ENCODE measurements at places on chromosomes 2 and 18. TPM values are rescaled to one million over a fixed set of nuclear protein-coding genes. Genes with fewer than 3 reads are reported as not detected.
A peak's percentile ranks its signal among the peaks of the same experiment; 100 is the strongest.

The ANKRD30BL gene
- total RNA-seq, result not detected

The C2orf78 gene
- total RNA-seq, result not detected

The IL1A gene
- total RNA-seq, result not detected

The CFC1 gene
- total RNA-seq, result not detected

The HOXD11 gene
- 0.37 TPM for total RNA-seq

The ANTXR1 gene
- 51.6 TPM for total RNA-seq

The ACTG2 gene
- total RNA-seq, result 0.24 TPM

The LOXHD1 gene
- not detected for total RNA-seq

The CNGA3 gene
- not detected for total RNA-seq

The NGEF gene
- not detected for total RNA-seq

The ABHD1 gene
- 1.1 TPM for total RNA-seq

- DNase-seq, result no peak
Measured at GRCh38 chr18:64253222-64253621, 104.3 kb upstream of the LINC00305 start.

DNA sequence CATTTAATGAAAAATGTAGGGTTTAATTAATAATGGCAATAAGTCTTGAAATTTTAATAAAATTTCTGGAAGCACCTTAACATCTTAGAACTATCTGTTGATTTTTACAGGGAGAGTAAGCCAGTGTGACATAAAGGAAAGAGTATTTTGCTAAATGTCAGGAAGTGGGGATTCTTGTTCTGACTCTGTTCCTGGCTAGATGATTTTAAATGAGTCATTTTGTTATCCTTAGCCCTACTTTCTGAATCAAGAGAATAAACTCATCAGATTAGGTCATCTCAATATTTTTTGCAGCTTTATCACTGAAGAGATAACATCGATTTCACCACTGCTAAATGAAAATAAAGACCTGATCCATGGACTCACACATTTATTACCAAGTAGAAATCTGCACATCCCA is 377.5 kb upstream of the CYRIA start:
- no peak for DNase-seq

DNA sequence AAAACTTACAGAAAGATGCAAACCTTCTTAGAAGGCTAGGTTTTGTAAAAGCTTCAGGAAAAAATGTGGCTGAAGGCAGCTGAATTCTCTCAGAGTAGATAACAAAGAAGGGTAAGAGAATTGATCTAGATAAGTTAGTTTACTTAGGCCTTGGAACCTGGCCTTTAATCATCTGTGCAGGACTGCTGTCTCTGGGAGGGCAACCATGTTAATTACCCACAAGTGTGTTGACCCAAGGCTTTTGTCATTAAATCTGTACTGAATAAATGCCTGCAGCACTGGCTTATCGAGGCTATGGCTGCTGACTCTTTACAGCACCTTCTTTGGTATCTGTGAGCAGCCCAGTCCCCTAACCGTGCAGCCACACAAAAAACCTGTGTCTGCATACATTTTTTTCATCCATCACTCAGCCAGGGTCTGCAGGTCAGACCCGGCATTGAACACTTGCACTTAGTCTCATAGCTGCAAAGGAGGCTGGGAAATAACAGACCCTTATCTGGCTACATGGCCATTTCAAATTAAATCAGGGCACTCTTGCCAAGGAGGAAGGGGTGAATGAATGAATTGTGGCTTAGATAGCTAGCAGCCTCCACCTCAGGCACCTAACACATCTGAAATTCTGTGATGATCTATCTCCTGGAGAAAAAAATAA is 120.2 kb upstream of the MSH2 start:
- DNase-seq, result no peak

- no peak for DNase-seq
Measured at GRCh38 chr2:198517976-198518375, 713.6 kb downstream of the PLCL1 start.

DNA sequence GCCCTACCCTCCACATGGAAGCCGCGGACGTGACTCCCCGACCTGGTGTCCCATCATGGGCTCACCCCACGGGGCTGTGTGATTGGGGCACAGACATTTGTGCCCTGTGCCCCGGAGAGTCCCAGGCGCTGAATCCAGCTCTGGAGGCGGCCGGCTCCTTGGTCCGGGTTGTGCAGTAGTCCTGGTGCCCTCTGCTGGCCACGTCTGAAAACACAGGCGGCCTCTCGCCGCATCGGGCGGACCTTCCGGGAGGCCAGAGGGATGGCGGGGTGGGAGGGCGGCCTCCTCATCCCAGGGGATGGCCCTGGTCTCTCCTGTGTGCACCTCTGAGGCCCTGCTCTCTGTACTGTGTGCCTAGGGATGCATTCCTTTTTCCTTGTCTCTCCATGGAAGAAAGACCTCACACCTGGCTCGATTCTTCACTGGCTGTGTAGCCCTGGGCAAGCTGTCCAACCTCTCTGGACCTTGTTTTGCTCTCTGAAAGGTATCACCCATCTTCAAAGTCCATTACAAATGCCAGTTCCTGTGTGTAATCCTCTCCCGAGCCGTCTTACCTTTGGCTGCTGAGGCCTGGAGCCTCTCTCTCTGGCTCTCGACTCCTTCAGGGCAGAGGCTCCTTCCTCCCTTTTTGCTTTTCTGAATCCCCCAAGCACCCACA is 27.6 kb downstream of the CELF4 start:
- DNase-seq, result peak; percentile 65

- DNase-seq, result peak; percentile 2
Measured at GRCh38 chr2:229235131-229235914, 35.8 kb downstream of the PID1 start.

- no peak for DNase-seq
Measured at GRCh38 chr2:204434660-204435462, 110.4 kb upstream of the PARD3B start.

DNA sequence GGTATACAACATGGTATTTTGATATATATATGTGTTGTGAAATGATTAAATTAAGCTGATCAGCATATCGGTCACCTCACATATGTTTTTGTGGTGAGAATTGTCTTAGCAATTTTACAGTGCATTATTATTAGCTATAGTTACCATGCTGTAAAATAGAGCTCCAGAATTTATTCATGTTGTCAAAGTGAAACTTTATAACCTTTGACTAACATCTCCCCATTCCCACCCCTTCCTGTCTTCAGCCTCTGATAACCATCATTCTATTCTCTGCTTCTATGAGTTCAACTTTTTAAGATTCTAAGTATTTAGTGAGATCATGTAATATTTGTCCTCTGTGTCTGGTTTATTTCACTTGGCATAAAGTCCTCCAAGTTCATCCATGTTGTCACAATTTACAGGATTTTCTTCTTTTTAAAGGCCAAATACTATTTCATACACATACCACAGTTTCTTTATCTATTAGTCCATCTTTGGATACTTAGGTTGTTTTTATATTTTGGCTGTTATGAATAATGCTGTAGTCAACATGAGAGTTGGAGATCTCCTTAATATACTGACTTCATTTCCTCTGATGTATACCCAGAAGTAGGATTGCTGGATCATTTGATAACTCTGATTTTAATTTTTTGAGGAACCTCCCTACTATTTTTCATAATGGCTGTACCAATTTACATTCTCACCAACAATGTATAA is 30.3 kb downstream of the NCOA1 start:
- no peak for DNase-seq

GRCh38 chr2:70212298-70212932 is 21.6 kb upstream of the C2orf42 start:
- peak; percentile 39 for DNase-seq

DNA sequence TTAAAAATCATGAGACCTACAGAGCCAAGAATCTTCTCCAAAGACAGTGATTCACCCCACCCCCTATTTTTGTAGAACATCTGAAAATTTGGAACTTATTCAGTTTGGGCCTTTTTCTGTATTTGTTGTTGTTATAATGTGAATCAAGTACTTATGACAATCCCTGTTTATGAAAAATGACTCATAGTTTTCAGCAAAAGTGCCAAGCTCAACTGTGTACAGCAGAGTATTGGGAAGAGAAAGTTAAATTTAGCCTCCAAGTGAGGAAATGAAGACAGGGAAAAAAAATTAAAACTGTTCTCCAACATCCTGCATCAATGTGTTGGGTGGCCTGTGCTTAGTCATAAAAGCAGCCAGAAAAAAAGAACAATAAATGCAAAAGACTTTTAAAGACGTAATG is 46.2 kb downstream of the LRATD1 start:
- no peak for DNase-seq

DNA sequence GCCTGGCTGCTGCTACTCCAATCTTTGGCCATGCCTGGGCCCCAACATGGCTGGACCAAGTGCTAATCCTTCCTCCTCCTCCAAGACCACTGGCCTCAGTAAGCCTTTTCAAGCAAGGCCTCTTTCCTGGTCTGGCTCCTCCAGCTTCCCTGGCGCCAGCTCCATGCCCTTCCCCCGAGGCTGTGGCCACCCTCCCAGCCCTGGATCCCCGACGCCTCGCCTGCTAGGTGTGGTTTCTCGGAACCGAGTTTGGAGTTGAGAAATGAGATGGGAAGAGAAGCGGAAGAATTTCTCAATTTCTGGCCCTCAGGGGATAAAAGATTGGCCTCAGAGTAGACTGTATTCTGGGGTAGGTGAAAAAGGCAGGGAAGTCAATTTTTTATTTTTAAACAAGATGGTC is 46.4 kb downstream of the ADCY3 start:
- no peak for DNase-seq

GRCh38 chr2:201130524-201131186 is 14.7 kb downstream of the CFLAR start:
- DNase-seq, result no peak

- DNase-seq, result peak; percentile 9
Measured at GRCh38 chr18:80022613-80023012, 11.6 kb upstream of the RBFA start.

GRCh38 chr2:98378901-98379300 is 32.6 kb downstream of the CNGA3 start:
- DNase-seq, result peak; percentile 1

GRCh38 chr2:239948100-239948881 is 76.9 kb downstream of the NDUFA10 start:
- DNase-seq, result no peak

- DNase-seq, result no peak
Measured at GRCh38 chr2:27092696-27093429, 6.3 kb downstream of the KHK start.

GRCh38 chr2:25740810-25741381 is 67.5 kb upstream of the DTNB start:
- DNase-seq, result no peak

GRCh38 chr2:181859123-181859522 is 32.4 kb upstream of the ITPRID2 start:
- DNase-seq, result no peak

GRCh38 chr2:28664120-28664842 is 87.3 kb upstream of the PPP1CB start:
- DNase-seq, result no peak

- no peak for DNase-seq
Measured at GRCh38 chr2:200861617-200862155, 2.8 kb downstream of the CLK1 start.

DNA sequence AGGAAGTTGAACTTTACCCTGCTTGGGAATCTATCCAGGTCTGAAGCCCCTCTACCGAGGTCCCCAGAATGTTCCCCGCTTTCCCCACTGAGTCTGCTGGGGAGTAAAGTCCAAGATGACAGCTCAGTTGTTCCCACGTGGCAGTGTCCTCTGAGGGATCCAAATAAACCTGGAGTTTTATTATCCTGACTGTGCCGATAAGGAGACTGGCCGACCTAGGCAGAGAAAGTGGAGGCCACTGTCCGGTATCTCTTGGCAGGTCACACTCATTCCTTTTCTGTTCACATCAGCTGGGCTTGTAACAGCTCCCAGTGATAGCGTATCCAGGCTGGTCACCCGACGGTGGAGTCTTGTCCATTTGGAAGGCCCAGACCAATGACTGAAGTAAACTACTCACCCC is 27.5 kb upstream of the C18orf32 start:
- DNase-seq, result no peak

All from SK-MEL-5 (cell line).